NCI-H1436 treated with DMSO at 0.1 percent for 48 hours (cell line): ENCODE measurements at places on chromosomes 7 and 10.

DNA sequence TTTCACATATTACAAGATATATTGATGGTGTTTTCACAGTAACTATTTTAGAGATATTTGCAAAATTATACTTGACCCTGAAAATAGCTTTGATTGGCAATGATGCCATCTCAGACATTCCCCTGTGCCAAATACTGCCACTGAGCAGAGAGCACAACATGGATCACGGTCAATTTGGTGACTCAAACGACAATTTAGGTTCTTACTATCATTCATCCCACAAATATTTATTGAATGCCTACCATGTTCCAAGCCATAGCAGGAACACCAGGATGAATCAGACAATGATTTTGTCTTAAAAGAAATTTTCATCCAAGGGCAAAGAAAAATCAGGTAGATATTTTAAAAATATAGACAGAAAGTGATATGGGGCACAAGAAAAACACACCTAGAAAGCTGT lies 153.2 kb upstream of the ADO start:
- DNase-seq = no peak

DNA sequence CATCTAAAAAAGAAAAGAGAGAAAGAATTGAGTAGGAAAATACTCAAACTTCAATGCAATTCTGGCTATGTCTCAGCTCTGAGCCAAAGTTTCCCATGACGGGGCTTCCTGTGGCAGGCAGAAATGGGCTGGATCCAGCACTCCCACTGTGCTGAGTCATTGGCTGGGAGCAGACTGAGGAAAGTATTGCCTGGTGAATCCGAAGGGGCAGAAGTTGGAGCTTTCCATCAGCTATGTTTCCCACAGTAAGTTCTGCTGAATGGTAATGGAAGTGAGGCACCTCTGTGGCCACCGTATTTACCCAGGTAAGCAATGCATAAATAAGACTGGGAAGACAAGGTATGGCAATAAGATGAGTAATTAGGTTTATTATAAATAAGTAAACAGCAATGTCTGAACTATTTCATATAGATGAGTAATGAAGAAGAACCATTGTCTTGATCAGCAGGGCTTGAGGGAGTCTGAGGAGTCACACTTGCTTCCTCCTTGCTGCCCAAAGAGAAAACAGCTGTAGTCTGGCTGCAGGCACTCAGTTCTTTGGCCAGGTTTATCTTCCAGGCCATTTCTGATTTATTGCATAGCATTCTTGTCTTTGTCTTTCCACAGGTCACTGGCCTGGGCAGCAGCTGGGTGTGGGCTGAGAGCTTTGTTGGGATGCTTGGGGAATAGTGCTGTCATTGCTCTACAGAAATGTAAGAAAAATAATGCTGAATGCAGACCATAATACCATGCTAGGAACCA lies 255.3 kb downstream of the DNAJB9 start:
- no peak for DNase-seq

GRCh38 chr7:11466517-11467105 lies 365.4 kb downstream of the THSD7A start:
- DNase-seq = no peak

DNA sequence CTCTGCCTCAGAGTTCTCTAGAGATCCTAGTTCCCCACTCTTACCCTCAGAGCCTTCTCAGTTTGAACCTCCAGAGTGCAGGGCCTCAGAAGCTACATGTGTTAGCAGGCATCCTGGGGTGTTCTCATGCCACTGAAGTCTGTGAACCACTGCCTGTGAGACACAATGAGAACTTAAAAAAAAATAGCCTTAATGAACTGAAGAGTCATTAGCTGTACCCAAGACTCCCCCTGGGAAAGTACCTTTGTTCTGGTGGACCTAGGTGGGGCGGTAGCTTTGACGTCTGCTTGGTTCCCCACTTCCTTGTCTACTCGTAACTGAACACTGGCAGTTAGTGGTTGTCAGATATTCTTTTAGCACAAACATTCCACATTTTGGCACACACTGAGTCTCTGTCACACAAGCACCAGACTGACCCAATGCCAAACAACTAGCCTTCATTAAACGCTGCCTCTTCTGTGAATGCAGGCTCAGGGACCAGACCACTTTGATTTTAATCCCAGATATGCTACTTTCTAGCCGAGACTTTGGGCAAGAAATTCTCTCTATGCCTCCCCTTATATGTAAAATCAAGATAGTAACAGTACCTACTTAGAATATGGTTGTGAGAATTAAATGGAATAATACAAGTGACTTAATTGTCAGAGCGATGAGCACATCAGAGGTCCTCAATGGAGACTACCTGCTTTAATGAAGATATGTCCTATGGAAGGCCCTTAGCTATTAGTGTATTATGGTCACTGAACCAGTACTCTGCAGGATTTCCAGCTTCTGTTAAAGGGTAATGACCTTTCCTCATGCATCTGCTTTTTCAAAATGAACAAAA lies 75.3 kb upstream of the CC2D2B start:
- DNase-seq = no peak

- DNase-seq = no peak
These were observed 42.0 kb upstream of the CELF2 start for GRCh38 chr10:10975647-10976046.

- no peak for DNase-seq
These were observed 132.6 kb downstream of the GNAT3 start for GRCh38 chr7:80379034-80379982.

GRCh38 chr10:80283536-80284199 lies 5.8 kb downstream of the MAT1A start:
- no peak for DNase-seq

GRCh38 chr7:66602159-66602558 lies 26.5 kb upstream of the KCTD7 start:
- no peak for DNase-seq

DNA sequence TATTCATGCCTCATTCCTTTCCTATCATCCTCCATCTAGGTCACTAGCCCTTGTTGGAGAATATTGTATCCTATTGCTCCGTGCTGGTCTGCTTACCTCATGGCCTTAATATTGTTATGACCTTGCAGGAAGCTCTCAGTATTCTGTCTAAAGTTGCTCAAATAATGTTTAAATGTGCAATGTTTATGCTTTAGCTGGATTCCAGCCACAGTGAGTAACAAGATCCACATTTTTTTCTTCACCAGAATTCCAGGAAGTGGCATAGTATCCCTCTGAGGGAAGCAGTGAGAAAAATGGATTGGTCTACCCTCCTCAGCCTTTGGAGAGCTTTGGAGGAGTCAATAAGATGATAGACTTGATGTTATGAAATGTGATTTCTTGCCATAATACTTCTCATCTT lies 402.6 kb downstream of the NRG3 start:
- no peak for DNase-seq

DNA sequence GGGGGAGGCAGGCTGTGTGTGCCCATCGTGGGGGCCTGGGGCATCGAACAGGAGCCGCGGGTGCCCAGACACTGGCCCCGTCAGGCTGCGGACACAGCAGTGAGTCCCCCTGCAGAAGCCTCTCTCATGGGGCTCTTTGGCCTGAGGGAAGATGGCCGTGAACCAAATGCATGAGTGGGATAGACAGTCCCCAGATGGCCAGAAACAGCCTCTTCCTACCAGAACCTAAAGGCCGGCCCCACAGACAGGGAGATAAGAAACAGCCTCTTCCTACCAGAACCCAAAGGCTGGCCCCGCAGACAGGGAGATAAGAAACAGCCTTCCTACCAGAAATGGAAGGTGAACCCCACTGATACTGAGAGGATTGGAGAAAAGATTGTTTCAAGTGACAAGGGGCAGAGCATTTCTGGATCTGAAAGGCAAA lies 16.6 kb downstream of the IDI2 start:
- DNase-seq = no peak

GRCh38 chr10:20313665-20314064 lies 497.4 kb downstream of the PLXDC2 start:
- no peak for DNase-seq

- DNase-seq = no peak
These were observed 42.8 kb upstream of the PRSS58 start for GRCh38 chr7:142300689-142301088.

GRCh38 chr7:138879356-138879755 lies 81.4 kb upstream of the ATP6V0A4 start:
- no peak for DNase-seq

- DNase-seq = no peak
These were observed 58.3 kb upstream of the KDM7A start for GRCh38 chr7:140235114-140235513.

- no peak for DNase-seq
These were observed 86.0 kb downstream of the CH25H start for GRCh38 chr10:89120931-89121763.

- no peak for DNase-seq
These were observed 37.2 kb upstream of the OPTN start for GRCh38 chr10:13062803-13063202.

DNA sequence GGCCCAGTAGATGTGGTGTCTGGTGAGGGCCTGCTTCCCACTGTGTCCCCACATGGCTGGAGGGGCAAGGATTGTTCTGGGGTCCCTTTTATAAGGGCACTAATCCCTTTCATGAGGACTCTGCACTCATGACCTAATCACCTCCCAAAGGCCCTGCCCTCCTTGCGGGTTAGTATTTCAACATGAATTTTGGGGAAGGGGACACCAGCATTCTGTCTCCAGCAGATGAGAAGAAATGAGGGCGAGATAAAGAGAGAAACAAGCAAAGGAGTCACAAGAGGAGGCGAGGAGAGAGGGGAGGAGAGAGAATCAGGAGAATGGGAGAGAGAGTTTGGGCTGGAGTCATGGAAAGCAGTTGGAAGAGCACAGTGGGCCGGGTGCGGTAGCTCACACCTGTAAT lies 83.7 kb downstream of the C10orf105 start:
- no peak for DNase-seq

- no peak for DNase-seq
These were observed 12.5 kb upstream of the CALD1 start for GRCh38 chr7:134766779-134767519.

- no peak for DNase-seq
These were observed 188.4 kb downstream of the CYP26A1 start for GRCh38 chr10:93261961-93262610.
